ENCODE measurements at places on chromosomes 2 and 18. TPM values are rescaled to one million over a fixed set of nuclear protein-coding genes. Genes with fewer than 3 reads are reported as not detected.

GRCh38 chr2:27627963-27628766 lies 647 bp downstream of the CCDC121 start:
- DNase-seq: peak; percentile 63

DNA sequence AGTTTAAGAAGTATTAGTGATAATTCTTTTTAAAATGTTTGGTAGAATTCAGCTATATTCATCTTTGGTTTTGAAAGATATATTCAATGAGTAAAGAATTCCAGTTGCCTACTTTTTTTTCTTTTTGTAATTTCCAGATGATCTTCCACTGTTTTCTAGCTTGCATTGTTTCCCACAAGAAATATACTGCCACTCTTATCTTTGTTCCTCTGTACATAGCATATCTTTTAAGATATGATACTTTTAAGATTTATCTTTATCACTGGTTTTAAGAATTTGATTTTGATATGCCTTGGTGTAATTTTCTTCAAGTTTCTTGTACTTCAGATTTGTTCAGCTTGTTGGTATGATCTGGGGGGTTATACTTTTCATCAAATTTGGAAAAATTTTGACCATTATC lies 374.4 kb downstream of the PLCL1 start:
- no peak for DNase-seq

Gene LCT
- 0.31 TPM for total RNA-seq

Gene TCF23
- total RNA-seq: not detected

DNA sequence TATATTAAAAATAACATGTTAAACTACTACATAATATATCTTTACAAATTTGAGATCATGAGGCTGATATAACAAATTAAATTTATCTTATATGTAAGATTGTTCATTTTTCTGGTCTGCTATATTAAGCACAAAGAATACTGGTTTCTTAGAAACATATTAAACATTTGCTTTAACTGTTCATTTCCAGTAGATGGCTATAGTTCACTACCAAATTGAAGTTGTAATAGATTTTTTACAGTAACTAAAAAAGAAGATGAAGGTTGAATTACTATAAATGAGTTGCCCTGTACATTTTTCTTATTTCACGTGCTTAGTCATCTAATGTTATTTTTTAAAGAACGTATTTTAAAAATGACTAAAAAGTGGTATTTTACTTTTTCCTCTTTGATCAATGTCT lies 57.0 kb downstream of the ZNF407 start:
- no peak for DNase-seq

DNA sequence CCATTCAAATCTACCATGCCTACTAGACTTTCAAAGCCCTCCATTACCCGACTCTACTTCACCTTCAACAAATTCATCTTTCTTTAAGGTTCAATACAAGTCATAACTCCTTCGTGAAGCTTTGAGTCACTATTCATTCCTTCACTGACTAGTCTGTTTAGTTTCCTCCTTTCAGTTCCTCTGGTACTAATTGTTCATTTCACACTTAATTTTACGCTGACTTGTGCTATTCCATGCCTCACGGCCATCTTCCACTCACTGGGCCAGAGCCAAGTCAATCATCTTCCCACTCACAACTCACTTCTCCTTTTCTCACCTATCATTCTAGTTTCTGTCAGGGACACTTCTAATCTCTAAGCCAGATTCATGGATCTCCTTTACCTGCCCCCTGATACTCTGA lies 136.2 kb downstream of the MTX2 start:
- no peak for DNase-seq

DNA sequence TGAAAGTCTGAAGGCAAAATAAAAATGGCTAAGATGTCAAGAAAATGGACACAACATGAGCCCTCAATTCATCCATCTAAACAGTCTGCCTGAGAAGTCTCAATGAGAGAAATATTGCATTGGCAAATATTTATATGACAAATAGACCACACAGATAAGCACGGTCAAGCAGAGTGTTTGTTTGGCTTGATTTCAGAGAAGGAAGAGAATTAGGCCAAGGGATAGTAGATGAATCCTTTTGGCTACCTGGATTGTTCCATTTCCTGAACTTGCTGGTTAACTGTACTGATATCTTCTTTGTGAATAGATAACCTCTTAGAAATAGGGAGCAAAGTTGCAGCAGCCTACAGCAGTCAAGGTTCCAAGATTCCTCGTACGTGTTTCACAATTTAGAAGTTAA lies 129.6 kb downstream of the RBMS1 start:
- DNase-seq: no peak

Gene HSPD1
- total RNA-seq: 984 TPM

- DNase-seq: peak; percentile 32
Observed at GRCh38 chr2:106816974-106817373, 69.0 kb downstream of the ST6GAL2 start.

Gene CEBPZOS
- total RNA-seq: 46.6 TPM

- DNase-seq: no peak
Observed at GRCh38 chr2:196544906-196545433, 94.5 kb upstream of the CCDC150 start.

Gene CHPF
- 38.3 TPM for total RNA-seq

Gene C1QL2
- total RNA-seq: not detected

Gene PRKAG3
- not detected for total RNA-seq

Gene MCFD2
- total RNA-seq: 47.2 TPM

- DNase-seq: no peak
Observed at GRCh38 chr18:13141209-13141608, 77.4 kb upstream of the LDLRAD4 start.

- peak; percentile 77 for DNase-seq
Observed at GRCh38 chr2:854460-854859, 96.2 kb upstream of the SNTG2 start.

DNA sequence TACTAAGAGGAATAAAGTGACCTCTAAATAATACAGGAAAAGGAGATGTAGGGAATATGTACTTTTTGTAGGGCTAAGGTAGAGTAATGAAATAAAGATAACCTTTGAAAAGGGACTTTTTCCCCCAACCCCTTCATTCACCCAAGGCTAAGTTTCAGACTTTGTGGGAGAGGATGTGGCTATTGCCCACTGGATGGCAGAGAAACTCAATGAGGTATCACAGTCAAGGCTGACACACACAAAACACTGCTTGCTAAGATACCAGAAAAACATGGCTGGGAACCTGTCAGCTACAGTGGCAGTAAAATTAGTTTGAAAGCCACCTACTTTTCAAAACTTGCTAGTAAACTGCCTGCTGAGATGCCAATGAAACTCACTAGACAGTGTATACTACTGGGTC lies 158.8 kb upstream of the WDSUB1 start:
- no peak for DNase-seq

GRCh38 chr2:88831792-88832248 lies 140.3 kb downstream of the RPIA start:
- DNase-seq: peak; percentile 80

DNA sequence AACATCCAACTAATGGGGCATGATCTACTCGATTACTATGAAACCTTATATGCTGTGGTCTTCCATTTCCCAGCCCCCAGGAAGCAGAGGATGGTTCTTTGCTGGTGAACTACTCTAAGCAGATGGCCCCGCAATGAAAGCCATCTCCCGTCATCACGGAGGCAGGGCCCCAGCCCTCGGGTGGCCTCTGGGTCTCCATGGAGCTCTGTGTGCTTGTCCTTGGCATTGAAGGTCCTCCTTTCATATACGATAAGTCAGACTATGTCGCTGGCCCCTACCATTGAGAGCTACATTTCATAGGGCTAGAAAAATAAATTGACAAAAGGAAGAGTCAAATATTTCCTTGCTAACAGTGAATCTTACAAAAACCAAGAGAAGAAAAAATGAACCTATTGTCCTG lies 416.8 kb downstream of the CMPK2 start:
- DNase-seq: no peak

Gene SEH1L
- 132 TPM for total RNA-seq

Gene MARCHF4
- total RNA-seq: not detected

GRCh38 chr2:18549083-18549482 lies 11.4 kb downstream of the RDH14 start:
- DNase-seq: peak; percentile 40

Gene REG1B
- total RNA-seq: not detected

Gene DES
- total RNA-seq: not detected

GRCh38 chr2:230144355-230144754 lies 75.4 kb downstream of the SP110 start:
- DNase-seq: no peak

Gene DUSP2
- 436 TPM for total RNA-seq

DNA sequence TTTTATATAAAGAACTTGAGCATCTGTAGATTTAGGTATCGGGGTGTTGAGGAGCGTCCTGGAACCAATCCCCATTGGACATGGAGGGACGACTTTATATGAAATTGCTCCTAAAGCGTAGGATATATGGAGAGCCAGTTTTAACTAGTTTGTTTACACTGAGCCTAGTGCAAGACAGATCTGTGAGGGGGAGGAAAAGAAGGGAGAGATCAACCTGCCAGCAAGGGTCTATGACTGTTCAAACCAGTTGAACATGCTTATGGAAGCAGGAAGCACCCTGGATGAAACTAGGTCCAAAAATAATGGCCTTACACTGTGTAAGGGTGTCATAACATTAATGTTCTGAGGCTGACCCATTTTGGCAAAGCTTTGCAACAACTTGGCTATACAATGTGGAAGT lies 34.0 kb upstream of the SLC40A1 start:
- DNase-seq: no peak

Gene HJURP
- 41.5 TPM for total RNA-seq

Gene ASB18
- not detected for total RNA-seq

Gene SULT1C4
- total RNA-seq: not detected

DNA sequence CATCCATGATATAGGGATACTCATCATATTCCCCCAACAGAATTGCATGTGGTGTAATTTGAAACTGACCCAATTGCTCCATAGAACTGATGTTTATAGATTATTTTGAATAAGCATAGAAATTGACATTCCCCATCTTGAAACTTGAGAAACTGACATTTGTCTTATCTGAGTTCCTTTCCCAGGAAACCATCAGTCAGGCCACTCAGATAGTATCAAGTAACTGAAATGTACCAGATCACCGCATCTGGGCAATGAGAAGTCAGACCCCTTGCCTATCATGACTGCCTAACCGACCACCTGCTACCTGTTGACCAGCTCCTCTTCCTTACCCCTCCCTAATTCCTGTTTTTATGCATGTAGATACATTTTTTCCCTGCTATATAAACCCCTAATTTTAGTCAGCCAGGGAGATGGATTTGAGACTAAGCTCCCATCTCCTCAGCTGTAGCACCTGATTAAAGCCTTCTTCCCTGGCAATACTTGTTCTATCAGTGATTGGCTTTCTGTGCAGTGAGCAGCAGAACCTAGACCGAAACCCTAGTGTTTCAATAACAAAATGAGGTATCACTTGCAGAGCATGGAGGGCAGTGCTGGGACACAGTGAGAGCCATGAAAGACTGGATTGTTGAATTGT lies 274.5 kb downstream of the LPIN1 start:
- no peak for DNase-seq

DNA sequence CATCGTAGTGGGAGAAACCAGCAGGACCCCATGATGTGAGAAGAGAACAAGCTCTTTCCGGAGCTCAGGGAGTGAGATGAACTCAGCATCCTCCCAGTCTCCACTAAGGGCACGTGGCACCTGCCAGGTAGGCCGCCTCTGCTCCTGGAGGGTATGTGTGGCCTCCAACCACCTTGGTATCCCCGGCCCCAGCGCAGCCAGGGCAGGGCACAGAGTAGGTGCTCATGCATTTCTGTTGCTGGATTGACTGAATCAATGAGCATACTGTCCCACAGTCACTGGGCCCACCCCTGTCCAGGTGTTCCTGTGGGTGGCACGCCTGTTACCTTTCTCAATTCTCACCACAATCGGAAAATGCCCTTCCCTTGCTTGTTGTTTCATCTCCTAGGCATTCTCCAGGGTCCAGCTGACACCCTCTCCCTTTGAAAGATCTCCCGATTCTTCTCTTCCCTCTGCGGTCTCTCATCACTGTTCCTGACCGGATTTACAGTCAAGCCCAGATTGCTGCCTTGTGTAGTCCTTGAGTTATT lies 138.5 kb upstream of the SMAD2 start:
- no peak for DNase-seq

DNA sequence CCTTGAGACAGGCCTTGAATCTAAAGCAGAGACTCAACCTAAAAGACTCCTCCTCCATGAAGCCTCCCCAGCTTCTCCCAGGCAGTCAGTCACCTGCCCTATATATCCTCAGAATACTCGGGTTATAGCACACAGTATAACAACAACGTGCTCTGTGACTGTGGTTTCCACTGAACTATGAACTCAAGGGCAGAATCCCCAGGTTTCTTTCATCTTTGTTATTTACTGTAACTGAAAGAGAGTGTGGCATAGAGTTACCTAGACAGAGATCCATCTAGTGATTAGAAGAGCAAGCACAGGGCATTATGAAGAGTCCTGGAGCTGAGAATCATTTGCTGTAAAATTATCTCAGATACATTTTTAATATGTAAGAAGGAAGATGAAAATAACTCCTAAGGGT lies 281.6 kb upstream of the ZNF521 start:
- no peak for DNase-seq

- DNase-seq: no peak
Observed at GRCh38 chr2:28986429-28986828, 5.3 kb downstream of the TOGARAM2 start.

- DNase-seq: no peak
Observed at GRCh38 chr2:186653511-186653910, 40.3 kb upstream of the FAM171B start.

Gene CNOT11
- total RNA-seq: 69.6 TPM

DNA sequence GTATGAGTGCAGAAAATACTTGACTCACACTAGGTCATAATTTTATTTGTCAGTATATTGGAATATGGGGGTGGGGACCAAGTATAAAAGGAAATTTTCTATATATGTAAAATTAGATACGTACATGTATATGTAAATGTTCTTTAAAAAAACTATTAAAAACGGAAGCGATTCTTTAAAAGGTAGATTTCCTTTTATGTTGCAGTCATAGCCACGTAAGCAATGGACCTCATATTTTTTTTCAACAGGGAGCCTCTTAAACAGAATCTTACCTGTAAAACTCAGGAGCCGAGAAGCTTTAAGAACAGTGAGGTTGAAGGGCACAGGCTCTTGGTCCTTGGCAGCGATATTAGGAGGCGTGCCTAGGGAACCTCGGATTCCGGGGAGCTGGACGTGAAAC lies 3.3 kb downstream of the RHBDD1 start:
- DNase-seq: no peak

DNA sequence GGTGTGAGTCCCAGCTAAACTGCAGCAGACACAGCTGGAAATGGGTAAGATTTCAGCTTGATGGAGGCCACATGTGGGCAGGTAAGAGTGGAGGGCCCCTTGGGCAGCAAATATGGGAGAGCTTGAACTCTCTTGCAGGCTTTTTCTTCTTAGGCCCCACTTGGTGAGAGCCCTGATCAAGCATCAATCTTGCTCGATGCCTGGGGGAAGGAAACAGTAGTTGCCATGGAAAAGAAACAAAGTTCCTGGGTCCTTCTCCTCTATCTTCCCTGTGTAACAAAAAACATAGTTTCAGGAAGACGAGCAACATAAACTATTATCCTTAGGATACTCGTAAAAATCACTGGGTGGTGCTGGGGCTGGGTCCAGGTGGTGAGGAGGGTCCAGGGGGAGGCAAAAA lies 42.9 kb downstream of the KIAA1328 start:
- no peak for DNase-seq

Gene LIMS4
- not detected for total RNA-seq

GRCh38 chr2:132937629-132938028 lies 267.6 kb upstream of the LYPD1 start:
- no peak for DNase-seq

- no peak for DNase-seq
Observed at GRCh38 chr2:45612285-45612684, 1.2 kb upstream of the SRBD1 start.

GRCh38 chr18:61765097-61765496 lies 127.7 kb downstream of the RNF152 start:
- DNase-seq: no peak

- DNase-seq: peak; percentile 88
Observed at GRCh38 chr18:26215247-26215970, 10.8 kb upstream of the TAF4B start.

Gene PSTPIP2
- total RNA-seq: 29.2 TPM

Measured in activated CD4-positive, alpha-beta T cell treated with anti-CD3 and anti-CD28 coated beads, Interleukin-2, amount 10 ng/mL, durations not matched to agents 24 days and 14 days (primary cell).